ENCODE measurements at places on chromosomes 2 and 18.

DNA sequence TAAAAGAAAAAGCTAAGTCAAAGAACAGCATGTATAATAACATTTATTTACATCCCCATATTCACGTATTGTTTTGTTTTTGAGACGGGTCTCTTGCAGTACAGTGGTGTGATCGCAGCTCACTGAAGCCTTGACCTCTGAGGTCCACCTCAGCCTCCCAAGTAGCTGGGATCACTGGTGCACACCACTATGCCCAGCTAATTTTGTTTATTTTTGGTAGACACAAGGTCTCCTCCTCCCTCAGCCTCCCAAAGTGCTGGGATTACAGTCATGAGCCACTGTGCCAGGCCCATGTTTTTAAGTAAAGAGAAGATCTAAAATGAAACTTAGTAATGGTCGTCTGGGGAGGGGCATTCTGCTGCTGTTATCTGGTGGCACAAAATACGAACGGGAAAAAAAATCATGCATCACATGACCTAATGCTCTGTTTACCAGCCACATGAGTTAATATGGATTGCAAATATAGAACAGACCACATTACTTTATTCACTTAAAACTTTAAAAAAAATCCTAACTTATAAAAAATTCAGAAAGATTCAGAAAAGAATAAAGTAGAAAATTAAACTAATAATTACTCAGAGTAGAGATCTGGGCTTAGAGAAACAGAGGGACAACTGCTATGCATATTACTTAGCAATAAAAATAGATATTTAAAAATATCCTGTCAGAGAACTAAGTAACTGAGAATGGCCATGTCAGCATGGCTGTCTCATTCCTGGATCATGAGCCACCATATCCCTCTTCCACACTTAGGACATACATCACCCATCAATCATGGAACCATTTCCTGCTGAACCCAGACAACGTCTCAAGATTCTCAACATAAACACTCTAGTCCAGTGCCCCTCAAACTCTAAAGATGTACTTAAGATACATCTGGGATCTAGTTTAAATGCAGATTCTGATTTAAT is 7.3 kb downstream of the MMADHC start:
- no peak for DNase-seq

GRCh38 chr2:117856415-117857210 is 42.1 kb downstream of the DDX18 start:
- no peak for DNase-seq

DNA sequence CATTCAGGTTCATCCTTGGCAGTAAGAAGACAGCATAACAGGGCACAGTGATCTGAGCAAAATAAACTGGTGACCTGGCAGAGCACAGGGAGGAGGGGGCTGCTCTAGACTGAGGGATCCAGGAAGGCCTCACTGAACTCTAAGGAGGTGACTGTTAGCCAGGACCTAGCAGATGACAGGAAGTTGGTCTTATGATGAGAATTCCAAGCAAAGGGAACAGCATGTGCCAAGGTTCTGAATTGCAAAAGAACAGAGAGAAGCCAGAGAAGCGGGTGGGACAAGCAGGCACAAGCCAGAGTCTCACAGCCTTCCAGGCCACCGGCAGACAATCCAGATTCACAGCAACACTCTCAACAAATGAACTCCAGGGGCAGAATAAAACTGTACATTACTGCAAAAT is 152.7 kb upstream of the PTPRM start:
- no peak for DNase-seq

DNA sequence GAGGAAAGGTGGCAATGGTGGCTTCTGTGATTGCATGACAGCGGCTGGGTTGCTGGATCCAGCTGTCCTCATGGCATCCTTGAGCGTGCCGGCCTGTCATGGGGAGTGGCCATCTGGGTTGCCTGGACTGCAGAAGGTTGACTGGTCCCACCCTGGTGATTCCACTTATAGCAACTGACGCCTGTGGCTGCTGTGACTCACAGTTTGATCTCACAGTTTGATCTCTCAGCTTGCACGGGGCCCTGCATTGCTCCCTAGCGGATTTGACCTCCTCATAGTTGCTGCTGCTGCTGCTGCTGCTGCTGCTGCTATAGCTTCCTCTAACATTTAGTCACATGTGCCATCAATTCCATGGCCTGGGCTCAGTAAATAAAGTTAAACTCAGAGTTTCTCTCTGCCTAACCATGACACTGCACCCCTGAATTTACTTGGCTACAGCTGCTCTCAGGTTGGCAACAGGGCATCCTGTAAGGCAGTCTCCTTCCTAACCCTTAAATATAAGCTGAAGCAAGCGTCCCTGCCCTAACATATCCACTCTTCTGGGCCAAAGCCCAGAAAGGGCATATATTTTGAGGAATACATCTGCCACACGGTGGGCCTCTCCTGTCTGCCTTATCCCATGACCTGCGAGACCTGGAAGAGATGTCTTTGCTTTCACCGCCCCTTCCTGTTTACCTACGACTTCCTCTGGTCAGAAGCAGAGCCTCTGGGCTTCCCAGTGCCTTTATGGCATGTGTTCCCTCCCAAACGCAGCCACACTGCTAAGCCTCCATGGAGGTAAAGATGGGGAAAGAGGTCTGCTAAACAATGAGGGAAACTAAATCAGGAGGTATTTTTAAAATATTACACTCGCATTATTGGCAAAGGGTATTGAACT is 37.8 kb upstream of the CCDC150 start:
- no peak for DNase-seq

DNA sequence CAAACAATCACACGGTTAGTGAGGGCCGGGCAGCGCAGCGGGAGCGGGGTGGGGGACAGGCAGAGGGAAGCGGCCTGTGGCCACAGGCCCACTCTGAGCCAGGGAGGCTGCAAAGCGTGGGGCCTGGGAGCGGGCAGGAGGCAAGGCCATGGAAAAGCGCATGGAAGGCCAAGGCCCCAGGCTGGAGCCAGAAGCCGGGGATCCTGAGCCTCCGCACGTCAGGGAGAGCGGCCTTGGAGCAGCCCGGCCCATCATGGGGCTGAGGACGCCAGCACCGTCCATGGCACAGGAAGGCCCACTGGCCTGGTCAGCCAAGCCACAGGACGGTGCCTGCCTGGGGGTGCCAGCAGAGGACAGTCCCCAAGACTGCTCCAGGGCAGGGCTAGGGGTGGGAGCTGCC is 43.1 kb downstream of the AQP12A start:
- DNase-seq, result no peak

DNA sequence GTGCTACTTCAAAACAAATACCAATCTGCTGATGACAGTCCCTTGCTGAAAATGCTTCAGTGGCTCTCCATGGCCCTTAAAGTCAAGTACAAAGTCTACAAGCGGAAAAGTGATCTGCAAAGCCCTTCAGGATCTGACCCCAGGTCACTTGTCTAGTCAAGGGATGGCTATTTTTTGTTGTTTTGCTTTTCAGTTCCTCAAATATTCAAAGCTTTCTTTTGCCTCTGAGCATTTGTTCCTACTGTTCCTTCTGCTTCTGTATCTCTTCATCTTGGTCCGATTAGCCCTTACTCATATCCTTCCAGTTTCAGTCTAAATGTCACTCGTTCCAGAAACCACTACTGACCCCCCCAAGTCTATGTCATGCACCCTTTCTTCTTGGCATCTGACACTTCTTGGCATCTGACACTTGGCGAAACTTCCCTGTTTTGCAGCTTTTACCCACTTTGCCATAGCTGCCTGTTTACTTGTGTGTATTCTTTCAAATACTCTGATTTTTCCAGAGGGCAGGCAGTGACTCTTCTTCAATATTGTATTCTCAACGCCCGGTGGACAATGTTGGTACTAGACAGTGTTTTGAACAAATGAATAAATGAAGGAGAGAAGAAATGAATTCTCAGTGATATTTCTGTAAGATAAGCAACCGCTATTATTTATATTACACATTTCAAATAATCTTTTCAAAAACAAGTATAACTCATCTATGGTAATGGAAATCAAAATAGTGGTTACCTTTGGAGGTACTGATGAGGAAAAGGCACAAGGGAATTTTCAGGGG is 175.9 kb upstream of the FN1 start:
- DNase-seq, result no peak
